ENCODE measurements at places on chromosomes 12 and 14.

GRCh38 chr12:82625523-82625922, 61.2 kb upstream of the TMTC2 start:
- no peak for DNase-seq

DNA sequence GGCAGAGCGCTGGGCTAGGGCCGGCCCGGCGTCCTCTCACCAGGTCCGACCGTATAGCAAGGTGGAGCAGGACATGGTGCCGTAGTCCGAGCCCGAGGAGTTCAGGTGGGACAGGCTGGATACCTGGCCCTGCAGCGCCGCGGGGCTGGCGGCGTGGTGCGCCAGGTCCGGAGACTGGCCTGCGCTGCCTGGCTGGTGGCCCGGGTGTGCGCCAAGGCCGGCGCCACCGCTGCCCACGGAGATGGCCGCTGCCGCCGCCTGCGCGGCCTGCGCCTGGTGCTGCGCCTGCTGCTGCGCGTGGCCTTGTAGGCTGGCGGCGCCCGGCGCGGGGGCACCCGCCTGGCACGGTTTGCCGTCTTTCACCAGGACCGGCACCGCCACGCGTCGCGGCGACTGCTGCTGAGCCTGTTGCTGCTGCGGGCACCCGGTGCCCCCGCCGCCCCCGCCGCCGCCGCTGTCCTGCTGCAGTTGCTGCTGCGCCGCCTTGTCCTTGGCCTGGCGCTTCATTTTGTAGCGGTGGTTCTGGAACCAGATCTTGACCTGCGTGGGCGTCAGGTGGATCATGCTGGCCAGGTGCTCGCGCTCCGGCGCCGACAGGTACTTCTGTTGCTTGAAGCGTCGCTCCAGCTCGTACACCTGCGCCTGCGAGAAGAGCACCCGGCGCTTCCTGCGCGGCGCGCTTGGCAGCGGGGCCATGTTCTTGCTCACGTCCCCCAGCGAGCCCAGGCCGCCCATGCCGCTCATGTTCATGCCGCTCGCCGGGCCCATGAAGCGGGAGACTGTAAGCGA, 2.6 kb downstream of the NKX2-1 start:
- no peak for DNase-seq

GRCh38 chr12:4900327-4900726, 9.4 kb upstream of the KCNA1 start:
- DNase-seq: no peak

DNA sequence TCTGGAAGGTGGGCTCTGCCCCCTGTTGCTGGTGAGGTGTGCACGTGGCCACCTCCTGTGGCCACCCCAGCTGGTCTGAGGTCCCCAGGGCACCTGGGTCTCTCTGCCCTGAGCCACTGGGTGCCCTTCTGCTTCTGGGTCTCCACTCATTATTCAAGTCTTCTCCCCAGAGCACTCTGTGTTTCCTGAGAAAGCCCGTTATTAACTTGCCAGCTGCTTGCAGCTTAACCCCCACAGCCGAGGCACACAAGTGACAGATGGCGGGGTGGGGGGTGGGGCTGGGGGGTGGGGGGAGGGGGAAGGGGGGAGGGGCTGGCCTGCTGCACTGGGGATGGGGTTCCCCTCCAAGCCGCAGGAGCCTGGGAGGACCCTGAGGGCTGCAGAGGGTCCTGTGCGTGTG, 40.5 kb downstream of the FBRSL1 start:
- no peak for DNase-seq

DNA sequence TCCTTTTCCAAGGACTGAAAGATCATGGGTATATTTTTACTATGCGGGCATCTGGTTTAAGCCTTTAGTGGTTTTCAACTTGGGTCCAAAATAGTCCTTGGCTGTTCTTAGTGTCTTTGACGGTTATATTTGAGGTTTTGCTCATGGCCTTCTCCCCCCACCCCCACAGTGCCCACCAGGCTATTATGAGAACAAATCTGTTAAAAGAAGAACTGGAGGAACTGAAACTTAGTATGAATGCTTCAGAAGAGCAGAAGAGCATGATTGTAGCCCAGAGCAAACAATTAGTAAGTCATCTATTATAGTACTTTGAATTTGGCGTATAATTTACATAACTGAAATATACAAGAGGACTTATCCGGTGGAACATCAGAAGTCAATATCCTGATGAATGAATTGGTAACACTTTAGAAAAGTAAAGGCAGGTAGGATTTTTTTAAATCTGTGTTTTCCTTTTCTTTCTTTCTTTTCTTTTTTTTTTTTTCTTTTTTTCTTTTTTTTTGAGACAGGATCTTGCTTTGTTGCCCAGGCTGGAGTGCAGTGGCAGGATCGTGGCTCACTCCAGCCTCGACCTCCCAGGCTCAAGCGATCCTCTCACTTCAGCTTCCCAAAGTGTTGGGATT, 71.8 kb upstream of the BCAT1 start:
- no peak for DNase-seq

DNA sequence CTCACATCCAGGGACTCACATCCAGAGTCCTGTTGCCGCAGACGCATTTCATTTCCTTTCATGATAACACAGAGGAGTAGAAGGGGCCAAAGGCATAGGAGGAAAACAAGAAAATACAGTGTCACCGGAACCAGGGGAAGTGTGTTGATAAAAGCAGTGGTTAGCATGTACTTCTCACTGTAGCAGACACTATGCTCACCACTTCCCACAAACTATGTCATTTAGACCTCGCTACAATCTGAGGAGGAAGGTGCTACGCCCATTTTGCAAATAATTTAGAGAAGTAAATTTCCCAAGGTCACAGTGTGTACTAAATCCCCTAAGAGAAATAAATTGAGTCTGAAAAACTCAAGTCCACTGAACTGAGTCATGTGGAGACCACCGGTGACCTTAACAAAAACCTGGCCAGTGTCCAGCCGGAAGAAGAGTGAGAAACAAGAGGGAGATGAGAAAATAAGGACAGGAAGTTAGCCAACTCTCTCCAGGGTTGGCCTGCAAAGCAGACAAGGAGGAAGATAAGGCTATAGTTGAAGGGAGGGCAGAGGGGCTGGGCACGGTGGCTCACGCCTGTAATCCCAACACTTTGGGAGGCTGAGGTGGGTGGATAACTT, 25.8 kb upstream of the TMCC3 start:
- DNase-seq: no peak

GRCh38 chr12:67578976-67579661, 69.4 kb upstream of the DYRK2 start:
- no peak for DNase-seq

GRCh38 chr14:93019367-93019843, 96.3 kb downstream of the ITPK1 start:
- no peak for DNase-seq

DNA sequence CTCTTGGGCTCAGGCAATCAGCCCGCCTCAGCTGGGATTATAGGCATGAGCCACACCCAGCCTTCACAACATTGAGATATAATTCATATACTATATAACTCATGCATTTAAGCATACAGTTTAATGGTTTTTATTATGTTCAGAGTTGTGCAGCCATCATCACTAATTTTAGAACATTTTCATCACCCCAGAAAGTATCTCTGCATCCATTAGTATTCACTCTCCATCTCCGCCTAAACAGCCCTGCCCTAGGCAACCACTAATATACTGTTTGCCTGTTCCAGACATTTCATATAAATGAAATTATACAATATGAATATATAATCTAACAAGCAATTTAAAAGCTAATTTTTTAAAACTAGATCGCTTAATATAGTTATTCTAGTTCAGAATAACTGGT, 34.7 kb downstream of the TBK1 start:
- DNase-seq: no peak
